ENCODE measurements at places on chromosomes 7 and 10. TPM values are rescaled to one million over a fixed set of nuclear protein-coding genes. Genes with fewer than 3 reads are reported as not detected.

GRCh38 chr7:139850906-139851305, 21.8 kb downstream of the TBXAS1 start:
- H3K27me3 ChIP-seq, result no peaks in the 10 kb centered on the region
- no peak overlapping the region for H3K4me3 ChIP-seq
- H3K27ac ChIP-seq, result no peak overlapping the region
- H3K4me1 ChIP-seq, result peaks cover 14% of the 10 kb centered on the region

DNA sequence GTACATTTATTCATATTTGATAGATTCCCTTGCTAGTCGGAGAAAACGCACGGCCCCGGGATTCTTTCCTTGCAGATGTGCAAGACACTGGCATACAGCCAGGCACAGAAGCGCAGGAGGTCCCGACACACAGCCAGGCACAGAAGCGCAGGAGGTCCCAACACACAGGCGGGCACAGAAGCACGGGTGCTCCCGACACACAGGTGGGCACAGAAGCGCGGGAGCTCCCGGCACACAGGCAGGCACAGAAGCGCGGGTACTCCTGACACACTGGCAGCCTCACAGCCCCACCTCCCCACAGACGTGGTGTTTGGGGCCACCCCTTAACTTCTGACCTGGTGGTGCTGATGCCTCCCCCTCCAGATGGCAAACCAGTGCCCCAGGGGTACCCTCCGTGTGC, 237.3 kb downstream of the ZMYND11 start:
- no peaks in the 10 kb centered on the region for H3K27me3 ChIP-seq
- peaks cover 18% of the 10 kb centered on the region for H3K36me3 ChIP-seq
- no peak for DNase-seq
- peaks cover 15% of the 10 kb centered on the region for H3K4me1 ChIP-seq
- no peak overlapping the region for H3K4me3 ChIP-seq

DNA sequence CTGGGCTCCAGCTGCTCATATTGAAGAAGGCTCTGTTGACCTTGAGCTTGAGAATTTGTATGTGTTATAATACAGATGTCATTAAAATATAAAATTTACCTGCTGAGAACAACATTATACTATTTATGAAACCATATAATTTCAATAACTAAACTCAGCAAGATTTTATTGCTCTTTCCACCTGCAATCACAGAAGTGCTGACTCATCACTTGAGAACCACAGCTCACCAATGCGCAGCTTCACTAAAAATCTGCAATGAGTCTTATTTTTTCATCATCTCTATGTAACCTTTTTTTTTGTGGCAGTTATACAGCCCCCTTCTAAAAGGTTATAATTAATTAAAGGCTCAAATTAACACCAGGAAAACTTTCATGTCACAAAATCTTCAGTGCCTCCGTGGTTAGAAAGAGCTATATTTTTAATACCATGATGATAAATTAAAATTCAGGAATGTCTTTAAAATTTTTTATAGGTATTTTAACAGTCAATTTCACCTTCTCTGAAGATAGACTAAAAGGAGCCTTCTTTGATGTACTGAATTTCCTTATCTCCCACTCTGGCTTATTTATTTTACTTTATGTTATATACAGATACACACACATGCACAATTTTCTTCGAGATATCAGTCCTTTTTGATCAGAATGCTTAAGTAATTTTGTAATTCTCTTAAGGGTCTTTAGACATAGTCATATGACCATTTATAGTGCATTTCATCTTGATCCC, 102.7 kb downstream of the EVX1 start:
- H3K4me3 ChIP-seq, result no peak overlapping the region
- H3K4me1 ChIP-seq, result peaks cover 16% of the 10 kb centered on the region
- DNase-seq, result no peak
- no peak overlapping the region for H3K27ac ChIP-seq

TBRG4 gene
- 71.2 TPM for total RNA-seq
